ENCODE measurements at places on chromosomes 11 and 22.

DNA sequence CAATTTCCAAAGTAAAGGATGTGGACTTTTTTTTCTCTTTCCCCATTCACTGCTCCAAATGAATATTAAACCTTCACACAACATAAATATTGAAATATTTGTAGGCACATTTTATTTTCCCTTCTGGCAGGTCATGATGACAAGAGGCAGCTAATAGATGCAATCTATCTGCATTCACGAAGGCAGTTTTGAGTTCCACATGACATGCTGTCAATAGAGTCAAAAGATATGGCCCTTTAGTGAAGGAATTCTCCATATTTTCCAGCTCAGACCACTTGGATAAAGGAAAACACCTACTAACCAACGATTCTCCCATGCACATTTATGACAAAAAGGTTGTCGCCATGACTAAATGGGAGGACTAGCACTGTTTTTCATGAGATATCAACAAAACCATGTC, 37.9 kb downstream of the TENM4 start:
- DNase-seq, result no peak

DNA sequence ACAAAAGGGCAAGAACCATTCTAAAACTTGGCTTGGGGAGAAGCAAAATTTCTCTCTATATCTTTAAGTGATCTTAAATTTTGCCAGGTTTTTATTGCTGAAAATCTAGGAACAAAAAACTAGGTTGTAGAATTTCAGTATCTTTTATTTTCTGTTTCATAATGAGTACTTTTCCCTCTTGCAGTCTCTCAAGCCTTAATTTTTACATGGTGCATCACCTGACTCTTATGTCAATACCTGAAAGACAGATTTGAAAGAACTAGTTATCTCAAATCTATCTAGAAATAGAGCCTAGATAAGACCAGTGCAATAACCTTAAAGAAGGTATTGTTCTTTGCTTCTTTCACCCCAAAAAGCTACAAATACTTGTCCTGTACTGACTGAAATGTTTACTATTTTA, 122.1 kb downstream of the TRIM44 start:
- DNase-seq, result no peak

GRCh38 chr22:49887702-49888101, 30.5 kb downstream of the ALG12 start:
- no peak for DNase-seq

DNA sequence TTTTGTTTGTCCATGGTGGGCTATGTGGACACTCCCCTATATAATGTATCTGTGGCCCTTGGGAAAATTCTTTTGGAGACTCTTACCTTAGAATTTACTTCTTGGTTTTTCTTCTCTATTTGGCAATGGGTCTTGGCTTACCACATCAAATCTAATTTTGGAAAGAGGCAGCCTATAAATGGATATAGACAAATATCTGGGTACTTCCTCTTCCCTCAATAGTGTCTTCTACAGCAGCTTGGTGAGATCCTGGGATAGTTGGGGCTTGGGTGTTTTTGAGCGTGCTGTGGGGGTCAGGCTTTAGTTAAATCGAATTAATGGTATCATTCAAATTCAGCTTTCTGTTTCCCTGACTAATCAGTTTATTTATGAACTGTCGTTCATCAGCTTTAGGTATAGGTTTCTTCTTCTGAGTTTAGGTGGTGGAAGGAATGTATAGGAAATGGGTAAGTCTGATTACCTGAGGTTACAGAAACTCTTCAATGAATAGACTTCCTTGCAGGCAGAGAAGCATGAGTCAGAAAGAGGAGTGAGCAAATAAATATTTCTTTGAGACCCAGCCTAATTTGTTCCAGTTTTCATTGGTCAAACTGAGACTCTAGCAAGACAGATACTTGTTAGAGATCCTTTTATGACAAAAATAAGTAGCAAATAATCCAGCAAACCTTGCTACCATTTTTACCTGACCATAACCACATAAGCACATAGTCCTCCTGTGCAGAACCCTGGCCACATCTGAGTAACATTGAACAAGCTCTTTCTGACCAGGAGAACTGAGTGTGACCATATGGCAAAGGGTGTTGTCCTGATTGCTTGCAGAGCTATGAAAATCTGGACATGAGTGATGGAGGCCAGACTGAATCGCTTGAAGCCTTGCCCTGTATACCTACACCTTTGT, 68.6 kb upstream of the SORL1-AS1 start:
- no peak for DNase-seq

- DNase-seq, result no peak
These were observed 489 bp downstream of the RNF214 start for GRCh38 chr11:117232911-117233409.

- DNase-seq, result no peak
These were observed 45.3 kb upstream of the SMIM38 start for GRCh38 chr11:69110451-69110850.

DNA sequence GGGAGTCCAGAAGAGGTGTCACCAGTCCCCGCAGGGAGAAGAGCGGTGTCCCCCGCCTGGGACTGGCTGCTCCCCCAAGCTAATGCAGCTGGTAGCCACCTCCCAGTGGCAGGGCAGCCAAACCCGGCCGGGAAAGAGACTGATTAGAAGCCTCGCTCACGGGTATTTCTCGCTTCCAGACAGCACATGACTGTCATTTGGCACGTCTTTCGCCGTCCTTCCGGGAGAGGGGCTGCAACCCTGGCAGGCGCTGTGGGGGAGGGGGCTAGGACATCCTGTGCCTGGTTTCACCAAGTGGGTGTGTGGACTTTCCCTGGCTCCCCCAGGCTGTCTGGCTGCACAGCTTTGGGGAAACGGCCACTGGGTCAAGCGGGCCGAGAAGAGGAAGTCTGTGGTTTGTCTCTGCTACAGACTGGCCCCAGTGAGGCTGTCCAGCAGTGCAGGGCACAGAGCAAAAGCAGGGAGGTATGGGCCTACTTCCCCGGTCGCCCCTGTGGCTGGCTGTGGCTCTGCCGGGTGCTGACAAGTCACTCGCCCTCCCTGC, 3.8 kb downstream of the CD81 start:
- DNase-seq, result no peak

GRCh38 chr22:42708417-42708816, 12.3 kb downstream of the A4GALT start:
- no peak for DNase-seq

DNA sequence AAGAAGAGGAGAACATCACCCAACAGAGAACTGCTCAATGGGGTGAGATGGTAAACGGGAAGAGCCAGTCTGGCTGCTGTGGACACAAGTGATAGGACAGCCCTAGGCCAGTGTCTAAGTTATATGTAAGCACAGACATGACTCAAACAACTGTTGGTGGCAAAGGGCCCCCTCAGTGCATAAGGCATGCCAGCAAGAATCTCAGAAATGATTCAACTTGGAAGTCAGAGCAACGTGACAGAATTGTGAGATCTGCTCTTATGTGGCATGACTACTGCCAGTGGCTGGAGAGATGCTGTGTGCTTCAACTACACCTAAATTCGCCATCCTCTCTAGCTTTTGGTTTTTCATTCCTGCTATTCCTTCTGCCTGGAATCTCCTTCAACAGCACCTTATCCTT, 7.4 kb downstream of the SLN start:
- no peak for DNase-seq

GRCh38 chr11:29989174-29989970, 27.5 kb downstream of the KCNA4 start:
- no peak for DNase-seq

DNA sequence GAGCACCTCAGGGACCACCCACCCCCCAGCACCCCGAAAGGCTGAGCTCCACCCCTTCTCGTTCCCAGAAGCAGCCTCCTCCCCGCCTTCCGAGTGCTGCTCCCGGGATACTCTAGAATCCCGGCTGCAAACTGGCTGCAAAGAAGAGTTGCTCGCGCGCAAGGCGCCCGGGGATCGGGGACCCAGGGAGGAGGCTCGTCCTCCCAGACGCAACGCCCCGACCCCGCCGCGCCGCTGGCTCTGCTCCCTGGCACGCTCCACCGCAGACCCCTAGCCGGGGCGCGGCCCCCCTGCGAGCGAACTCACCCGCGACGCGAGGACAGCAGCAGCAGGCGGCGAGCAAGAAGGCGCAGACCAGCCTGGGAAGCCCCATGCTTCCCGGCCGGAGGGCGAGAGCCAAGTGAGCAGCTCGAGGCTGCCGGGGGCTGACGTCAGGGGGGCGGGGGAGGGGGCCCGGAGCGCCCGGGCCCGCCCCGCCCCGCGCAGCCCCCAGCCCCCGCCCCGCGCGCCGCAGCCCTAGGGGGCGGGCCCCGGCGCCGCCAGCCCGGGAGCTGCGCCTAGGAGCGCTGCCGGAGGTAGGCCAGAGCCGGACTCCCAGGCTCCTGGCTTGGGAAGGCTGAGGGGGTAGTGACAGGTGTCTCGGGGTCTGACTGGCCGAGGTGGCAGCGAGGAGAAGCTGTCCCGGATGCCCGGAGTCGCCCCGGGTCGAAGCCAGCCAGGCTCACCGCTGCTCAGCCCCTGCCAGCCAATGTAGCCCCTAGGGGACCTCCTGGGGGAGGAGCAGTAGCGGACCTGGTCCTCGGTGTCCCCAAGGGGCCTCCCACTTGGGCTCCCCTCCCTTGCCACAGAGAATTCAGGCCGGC, at the start of gene MCAM:
TSS of gene MCAM (minus strand) at position 402 of the 863 bp plus-strand sequence. CDS start at position 373, 29 bp downstream.
- peak; percentile 57 for DNase-seq

DNA sequence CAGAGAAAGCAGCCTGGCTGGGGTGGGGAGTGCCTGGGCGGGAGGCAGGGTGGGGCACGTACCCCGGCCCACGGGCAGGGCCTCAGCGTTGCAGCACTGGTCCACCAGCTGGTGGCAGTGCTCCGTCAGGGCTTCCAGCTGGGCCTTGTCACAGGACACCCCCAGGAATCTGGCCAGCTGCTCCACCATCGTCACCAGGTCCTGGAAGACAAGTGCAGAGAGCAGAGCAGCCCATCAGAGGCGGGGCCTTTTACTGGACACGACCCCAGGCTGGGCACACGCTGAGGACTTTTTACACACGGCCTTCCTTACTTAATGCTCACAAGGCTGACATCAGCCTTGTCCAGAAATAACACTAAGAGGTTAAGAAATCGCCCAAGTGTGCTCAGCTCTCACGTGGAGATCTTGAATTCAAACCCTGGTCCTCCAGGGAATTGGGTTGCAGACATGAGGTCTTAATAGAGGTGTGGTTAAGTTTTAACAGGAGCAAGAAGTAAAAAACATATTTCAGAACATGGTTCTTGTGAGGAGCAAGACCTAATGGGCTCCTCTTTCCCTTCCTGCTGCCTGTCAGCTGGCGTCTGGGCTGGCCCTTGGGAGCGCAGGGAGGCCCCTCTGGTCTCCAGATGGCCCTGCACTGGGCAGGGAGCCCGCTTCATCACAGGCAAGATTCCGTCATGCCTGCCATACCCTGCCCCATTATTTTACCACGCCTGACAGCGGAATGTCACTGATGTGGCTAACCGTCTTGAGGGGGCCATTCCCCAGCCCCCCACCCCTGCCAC, 17.1 kb upstream of the EFCAB6 start:
- no peak for DNase-seq

GRCh38 chr22:33599596-33599995, 320.7 kb downstream of the LARGE1 start:
- DNase-seq, result no peak

DNA sequence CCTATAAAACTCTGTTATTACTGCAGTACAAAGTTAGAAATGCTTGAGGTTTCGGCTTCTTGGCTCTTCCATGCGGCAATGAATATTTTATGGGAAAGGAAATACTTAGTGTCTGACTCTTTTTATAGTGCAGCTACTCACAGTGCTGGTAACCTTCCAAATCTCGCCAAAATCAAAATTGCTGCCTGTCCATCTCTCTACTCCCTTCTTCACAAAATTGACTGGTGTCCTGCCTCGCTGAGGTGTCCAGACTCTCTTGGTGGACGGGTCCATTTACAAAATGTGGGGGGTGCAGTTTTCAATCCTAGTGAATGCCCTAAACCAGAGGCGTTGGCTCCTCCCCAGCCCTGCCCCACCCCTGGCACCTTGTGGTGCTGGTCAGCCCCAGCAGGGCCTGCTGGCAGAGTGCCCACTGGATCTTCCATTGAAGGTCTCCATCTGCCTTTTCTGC, 73.5 kb downstream of the ZBTB16 start:
- no peak for DNase-seq

DNA sequence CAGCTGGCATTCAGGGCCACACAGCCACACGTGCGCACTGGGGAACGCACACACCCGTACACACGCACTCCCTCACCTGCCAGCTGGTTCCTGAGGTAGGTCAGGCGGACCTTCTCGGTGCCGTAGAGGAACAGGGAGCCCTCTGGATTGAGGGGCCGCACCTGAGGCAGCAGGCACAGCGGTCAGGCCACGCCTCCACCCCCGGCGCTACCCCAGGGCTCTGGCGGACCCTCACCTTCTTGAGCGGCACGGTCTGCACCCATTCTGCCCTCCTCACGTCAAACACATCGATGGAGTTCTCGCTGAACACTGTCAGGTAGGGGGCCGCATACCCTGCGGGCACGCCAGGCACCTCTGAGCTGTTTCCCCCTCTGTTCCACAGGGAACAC, 17.0 kb downstream of the CDC42BPG start:
- DNase-seq, result no peak

GRCh38 chr11:92685049-92685448, 284.4 kb upstream of the MTNR1B start:
- DNase-seq, result no peak

DNA sequence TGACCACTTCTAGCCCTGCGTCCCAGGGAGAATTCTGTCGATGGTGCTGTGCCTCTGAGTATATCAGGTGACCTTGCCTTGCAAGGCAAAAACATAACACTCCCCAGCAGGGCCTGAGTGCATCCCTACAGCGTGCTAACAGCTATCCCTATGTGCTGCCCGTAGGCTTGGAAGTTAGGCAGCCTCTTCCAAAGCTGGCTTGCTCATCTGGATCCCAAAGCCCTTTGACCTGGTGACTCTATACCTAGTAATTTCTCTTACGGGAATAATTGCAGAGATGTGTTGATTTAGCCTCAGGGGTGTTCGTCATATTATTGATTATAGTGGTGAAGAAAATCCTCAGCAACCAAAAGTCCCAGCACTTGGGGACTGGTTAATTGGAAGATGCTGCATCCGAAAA, 32.6 kb upstream of the CRYBB3 start:
- DNase-seq, result no peak

GRCh38 chr11:134628426-134628825, 216.4 kb upstream of the B3GAT1 start:
- DNase-seq, result no peak

DNA sequence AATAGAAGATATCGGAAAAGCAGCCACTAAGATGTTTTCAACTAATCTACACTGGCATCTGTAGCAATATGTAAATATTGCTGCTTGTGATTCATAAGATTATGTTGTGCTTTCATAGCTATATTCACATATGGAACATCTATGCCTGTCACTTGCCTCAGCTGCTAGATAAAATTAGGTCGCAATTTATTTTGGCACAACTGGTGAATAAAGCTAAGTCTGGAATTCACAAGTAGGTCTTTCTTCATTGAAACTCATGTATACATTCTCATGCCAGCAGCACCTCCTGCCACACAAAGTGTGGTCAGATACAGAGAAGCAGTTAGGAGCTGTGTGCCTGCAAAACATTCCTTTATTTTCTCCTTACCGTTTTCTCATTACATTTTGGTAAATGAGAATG, 543.3 kb upstream of the CHORDC1 start:
- DNase-seq, result no peak

- no peak for DNase-seq
These were observed 1096.4 kb downstream of the TBC1D22A start for GRCh38 chr22:47858773-47859306.
